Stimulated activated CD8-positive, alpha-beta memory T cell treated with anti-CD3 and anti-CD28 coated beads, Interleukin-12 subunit alpha, Interleukin-12 subunit beta, amount 100 ng/mL, for 1 hour (primary cell): ENCODE measurements at places on chromosomes 7 and 10.

DNA sequence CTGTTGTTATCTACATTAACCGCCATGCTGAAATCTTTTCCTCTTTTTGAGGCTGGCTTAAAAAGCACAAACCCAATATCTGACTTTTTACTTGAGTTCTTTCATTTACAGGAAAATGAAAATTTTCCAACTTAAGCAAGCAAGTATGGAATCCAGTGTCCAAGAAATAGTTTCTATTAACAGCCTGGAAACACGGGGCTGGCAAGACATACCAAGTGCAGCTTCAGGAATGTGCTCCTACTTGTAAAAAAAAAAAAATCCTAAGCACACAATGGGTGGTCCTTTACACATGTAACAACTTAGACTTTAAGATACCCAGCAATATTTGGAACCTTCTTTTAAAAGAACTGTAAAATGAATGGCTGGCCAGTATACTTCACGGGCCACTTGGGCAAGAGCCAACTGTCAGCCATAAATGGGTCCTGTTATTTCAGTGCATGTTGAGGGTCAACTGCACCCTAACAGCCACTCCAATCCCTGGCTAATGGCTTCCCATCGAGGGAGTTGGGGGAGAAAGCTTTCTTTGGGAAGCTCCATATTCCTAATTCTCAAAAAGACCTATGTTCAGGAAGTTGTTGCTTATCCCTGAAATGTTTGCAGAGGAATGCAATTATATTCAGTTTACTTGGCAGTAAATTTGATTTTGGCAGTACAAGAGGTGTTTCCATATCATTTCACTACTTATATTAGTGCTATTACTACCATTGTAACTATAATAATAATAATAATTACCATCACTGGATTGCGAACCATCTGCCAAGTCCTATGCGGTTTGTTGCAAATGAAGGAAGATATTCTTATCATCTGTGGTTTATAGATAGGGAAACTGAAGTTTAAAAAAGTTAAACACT is 236.4 kb upstream of the TMEM72 start:
- no peak for DNase-seq

GRCh38 chr10:104387130-104387888 is 33.7 kb downstream of the CFAP58 start:
- DNase-seq: no peak

DNA sequence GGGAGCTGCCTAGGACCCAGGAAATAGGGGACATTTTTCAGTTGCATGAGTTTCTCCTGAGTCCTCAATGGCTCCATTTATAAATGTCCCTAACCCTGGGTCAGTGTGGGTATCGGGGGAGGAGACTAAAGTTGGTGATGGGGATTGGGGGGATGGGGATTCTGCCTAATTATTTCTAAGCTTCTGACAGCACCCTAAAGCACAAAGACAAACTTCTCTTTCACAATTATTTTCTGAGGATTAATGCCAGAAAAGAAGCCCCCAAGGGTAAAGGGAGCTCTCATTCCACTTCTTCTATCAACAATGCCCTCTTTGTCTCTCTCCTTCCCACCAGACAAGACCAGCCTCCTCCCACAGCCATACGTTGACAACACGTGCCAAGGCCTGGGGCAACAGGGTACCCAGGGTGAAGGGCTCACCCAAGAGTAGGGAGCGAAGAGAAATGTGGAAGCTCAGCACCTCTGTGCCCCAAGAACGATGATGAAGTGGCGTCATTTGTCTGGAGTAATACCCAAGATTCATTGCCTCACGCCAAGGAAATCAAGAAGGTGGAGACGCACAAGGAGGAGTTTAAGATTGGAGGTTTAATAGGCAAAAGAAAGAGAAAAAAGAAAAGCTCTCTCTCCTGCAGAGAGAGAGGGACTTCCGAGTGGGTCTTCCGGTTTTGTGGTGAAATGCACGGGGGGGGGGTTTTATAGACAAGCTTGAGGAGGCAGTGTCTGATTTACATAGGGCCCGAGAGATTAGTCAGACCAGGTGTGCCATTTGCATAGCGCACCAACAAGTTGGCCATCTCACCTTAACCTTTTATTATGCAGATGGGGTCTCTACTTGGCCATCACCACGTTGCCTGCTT is 14.4 kb upstream of the GJC3 start:
- no peak for DNase-seq

DNA sequence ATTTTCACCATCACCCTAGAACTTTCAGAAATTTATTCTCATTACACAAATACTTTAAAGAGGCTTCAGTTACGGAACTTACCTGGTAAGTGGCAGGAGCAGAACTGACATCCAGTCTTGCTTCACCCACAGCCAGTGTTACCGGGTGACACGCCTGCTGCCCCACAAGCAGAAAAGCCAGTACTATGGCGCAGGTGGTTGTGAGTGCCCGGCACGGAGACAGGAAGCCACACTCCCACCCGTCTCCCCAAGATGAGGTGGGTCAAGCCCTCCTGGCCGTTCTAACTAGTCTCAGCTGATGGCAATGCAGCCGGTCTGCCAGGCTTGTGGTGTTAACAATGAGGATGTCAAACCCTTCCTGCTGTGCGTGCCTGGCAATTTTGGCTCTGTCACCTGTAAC is 86.9 kb downstream of the PROSER2 start:
- DNase-seq: no peak

DNA sequence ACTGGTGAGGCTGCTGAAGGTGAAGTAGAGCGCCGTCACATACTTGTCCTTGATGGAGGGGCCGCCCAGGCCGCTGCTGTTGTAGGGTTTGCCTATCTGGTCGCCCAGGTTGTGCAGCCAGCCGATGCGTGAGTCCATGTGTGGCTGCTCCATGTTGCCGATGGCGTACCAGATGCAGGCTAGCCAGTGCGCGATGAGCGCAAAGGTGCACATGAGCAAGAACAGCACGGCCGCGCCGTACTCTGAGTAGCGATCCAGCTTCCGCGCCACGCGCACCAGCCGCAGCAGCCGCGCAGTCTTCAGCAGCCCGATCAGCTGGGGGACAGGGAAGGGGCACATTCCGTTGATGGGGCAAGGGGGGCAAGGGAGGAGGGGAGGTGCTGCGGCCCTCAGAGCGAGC is 26.6 kb downstream of the KCNH2 start:
- DNase-seq: no peak
